ENCODE measurements at places on chromosomes 12 and 14. TPM values are rescaled to one million over a fixed set of nuclear protein-coding genes. Genes with fewer than 3 reads are reported as not detected.
A peak's percentile ranks its signal among the peaks of the same experiment; 100 is the strongest.

- DNase-seq = peak; percentile 22
Measured at GRCh38 chr14:104599446-104599845, 5.1 kb downstream of the TMEM179 start.

DNA sequence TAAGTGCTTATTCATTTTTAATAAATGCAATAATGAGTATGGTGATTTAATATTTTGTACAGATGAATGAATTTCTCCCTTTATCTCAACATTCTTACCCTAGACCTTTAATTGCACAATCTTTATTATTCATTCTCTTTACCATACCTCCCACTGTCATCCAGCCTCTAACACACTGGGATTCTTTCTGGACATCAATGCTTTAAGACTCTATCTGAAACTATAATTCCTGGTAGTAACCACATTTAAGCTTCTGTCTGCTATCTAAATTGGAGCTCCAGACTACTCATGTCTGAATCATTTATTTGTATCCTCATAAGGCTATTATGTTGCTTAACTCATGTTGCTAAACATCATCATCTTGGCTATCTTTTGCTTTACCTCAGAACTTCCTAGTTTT, 270.2 kb downstream of the ALG10B start:
- no peak for DNase-seq

GRCh38 chr12:49922349-49923034, 18.8 kb upstream of the FAIM2 start:
- peak; percentile 78 for DNase-seq

DNA sequence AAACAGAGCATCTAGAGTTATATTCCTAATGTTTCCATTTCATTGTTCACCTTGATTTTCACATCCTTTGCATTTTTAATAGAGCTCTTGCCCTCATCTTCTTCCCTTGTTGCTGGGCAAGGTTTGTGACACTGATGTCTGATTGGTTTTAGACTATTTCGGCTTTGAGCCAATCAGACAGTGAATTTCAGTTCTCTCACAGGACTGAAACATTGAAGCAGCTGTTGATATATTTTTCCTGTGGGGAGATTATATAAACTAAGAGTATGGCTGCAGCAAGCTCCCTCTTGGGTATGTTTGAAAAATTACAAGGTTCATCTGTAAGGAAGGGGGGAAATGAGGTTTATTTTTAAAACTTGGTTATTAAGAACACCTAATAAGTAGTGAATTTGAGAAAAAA, 51.2 kb downstream of the ATF7IP start:
- no peak for DNase-seq

GRCh38 chr12:48863291-48863690, 2.4 kb downstream of the RND1 start:
- DNase-seq = no peak

DNA sequence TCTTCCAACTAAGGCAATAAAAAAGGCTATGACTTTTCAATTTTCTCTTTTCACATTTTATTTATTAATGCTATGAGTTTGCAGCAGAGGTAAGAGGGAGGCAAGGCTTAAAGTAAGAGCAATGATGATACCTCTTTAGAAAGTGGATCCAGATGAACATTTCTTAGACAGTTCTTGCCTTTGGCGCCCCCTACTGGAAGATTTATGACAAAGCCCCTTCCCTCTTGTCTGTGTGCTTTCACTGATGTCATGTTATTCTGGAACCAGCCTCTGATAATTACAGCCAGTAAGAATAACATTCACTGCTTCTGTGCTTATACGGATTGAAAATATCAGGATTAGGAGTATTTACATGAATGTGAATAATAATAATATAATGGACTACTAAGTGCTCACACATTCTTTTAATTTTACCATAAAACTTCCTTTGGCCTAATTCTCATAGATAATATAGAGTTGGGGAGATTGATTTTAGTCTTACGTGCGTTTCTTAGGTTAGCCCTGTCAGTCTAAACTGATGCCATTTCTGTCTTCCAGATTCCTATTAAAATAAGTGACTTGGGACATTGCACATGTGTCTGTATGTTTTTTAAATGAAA, 1929.9 kb upstream of the SEL1L start:
- no peak for DNase-seq

- DNase-seq = peak; percentile 94
Measured at GRCh38 chr12:101280006-101280505, at the start of gene UTP20. Gene UTP20, plus strand, starts transcription at chr12:101280105. Its CDS starts 178 bp downstream, at chr12:101280283.

DNA sequence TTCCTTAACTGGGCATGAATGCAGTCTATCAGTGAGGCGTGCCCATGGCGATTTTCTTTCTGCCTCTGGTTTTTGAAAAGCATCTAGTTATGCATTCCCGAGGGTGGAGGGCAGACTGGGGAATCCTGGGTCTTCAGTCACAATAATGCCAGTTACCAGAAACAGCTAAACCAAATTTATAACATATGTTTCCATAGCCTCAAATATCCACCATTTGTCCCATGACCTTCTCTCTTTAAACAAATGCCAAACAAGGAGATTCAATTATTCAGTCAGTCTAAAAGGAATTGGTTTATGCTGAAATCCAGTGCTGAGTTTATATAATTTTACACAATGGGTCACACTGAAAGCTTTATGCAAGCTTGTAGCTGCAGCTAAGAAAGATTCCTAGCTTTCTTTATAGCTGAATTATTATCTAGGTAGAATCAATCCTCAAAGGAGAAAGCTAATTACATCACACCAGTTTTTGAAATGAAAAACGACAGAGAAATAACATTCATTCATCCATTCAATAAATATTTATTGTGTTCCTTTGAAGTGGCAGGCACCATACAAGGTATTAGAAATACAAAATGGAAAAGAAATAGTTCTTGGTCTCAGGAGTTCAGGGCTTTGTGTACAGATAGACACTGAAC, 131.3 kb upstream of the RAP1B start:
- no peak for DNase-seq

- DNase-seq = no peak
Measured at GRCh38 chr14:56333359-56334292, 215.4 kb downstream of the PELI2 start.

Gene ADAM21
- 0.48 TPM for total RNA-seq

Gene INTS13
- total RNA-seq = 27.0 TPM

Gene BCL2L14
- total RNA-seq = not detected
